ENCODE measurements at places on chromosomes 16 and 17.

GRCh38 chr16:50683689-50684374 is 2.7 kb upstream of the SNX20 start:
- DNase-seq: no peak

DNA sequence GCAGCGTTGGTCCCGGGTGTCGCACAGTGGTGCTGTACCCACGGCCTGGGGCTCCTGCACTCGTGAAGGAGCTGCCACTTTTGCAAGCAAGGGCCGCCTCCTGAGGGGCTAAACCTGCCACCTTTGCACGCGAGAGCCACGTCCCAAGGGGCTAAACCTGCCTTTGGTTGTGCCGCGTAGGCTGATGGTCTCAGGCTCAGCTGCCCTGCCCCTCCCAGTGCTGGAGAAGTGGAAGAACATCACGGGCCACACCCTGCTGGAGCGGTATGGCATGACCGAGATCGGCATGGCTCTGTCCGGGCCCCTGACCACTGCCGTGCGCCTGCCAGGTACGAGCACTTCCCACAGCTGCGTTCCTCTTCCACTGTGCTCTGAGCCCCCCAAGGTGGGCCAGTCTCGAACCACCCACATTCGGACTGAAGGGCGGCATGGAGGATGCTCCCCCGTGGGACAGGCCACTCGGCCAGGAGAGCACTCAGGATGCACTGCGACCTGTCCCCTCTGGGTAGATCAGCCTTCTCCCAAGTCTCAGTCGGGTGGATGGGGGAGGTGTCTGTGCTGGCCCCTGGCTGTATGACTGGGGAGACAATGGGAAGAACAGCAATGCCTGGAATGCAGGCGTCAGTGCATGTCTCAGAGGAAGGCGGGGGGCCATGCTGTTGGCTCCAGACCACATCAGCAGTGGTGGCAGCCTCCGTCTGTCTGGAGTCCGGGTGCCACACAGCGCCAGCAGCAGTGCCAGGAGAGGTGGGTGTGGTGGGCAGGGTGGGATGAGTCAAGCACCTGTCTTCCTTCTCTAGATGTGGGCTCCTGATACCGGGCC is 20.7 kb downstream of the ACSF3 start:
- DNase-seq: no peak

DNA sequence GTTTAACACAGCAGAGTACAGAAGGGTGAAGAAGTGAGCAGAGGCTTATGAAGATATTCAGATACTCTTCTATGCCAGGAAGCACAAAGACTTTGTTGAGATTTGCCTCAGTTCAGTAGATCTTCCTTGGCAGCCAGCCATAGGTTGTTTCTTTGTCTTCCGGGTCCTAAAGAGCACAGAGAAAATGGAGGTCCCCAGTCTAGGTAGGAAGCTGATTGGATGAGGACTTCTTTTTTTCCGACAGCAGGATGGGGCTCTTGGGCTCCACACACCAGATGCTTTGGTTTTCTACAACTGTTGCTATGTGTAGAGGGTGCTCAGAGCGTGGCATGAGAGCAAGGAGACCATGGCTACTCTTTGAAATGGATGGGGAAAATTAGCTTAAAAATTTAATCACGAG is 8.3 kb upstream of the CDC6 start:
- no peak for DNase-seq

- no peak for DNase-seq
These were observed 92.9 kb downstream of the IRF8 start for GRCh38 chr16:85991856-85992255.

DNA sequence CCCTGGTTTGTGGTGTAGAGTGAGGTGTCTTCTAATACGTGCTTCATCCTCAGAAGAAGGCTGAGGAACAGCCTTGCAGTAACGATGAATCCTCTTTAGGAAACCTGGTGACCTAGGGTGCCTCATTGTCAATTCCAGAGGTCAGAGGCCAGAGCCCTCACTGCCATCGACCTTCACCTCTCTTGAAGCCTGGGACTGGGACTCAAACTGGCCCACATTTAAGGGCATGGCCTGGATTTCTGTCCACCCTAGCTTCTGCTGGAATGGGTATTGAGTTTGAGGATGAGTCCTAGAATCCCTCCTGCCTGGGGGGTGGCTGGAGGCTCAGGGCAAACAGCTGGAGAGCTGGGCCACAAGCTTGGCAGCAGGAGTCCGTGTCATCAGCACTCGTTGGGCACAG is 38.6 kb downstream of the ELAC2 start:
- no peak for DNase-seq

- DNase-seq: no peak
These were observed 1.7 kb upstream of the APPBP2 start for GRCh38 chr17:60527701-60528100.

Data from NCI-H1417 treated with DMSO at 0.1 percent for 48 hours (cell line).